ENCODE measurements at places on chromosomes 7 and 10. TPM values are rescaled to one million over a fixed set of nuclear protein-coding genes. Genes with fewer than 3 reads are reported as not detected.

The C10orf62 gene
- 0.20 TPM for total RNA-seq

GRCh38 chr10:13018171-13018570, 16.7 kb upstream of the CCDC3 start:
- H3K27ac ChIP-seq, result no peak overlapping the region
- no peaks in the 10 kb centered on the region for H3K36me3 ChIP-seq
- no peaks in the 10 kb centered on the region for H3K27me3 ChIP-seq
- no peaks in the 10 kb centered on the region for H3K4me1 ChIP-seq

DNA sequence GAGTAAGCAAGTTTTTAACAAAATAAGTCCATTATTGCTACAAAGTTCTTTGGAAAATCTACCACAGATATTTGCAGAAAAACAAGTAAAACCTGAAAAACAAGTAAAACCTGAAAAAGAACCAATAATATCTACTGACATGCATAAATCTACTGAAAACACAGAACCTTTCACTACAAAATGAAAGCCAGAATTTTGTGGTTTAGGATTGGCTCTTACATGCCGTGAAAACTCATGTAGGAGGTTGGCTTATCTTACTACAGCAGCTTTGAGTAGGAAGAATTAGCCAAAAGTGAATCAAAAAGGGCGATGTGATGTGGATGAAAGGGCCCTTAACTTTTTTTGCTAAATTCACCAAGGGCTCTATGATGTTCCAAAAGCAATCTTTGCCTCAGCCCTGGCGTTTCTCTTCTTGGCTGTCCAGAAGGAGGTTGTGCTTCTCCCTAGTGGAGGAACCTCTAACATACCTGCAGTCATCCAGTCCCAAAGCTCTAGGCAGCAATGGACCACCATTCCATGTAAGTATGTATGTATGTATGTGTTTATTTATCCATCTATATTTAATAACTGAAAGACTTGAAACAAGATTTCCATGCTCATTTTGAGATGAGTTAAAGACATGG, 93.5 kb upstream of the ZNF804B start:
- no peaks in the 10 kb centered on the region for H3K27me3 ChIP-seq
- no peaks in the 10 kb centered on the region for H3K36me3 ChIP-seq
- no peak overlapping the region for H3K27ac ChIP-seq
- H3K4me1 ChIP-seq, result no peaks in the 10 kb centered on the region

- H3K36me3 ChIP-seq, result no peaks in the 10 kb centered on the region
- no peaks in the 10 kb centered on the region for H3K4me1 ChIP-seq
- no peak for DNase-seq
- H3K27me3 ChIP-seq, result no peaks in the 10 kb centered on the region
Measured at GRCh38 chr7:9876053-9876452, 1097.6 kb upstream of the PHF14 start.

GRCh38 chr7:38413784-38414183, 140.3 kb upstream of the TARP start:
- no peaks in the 10 kb centered on the region for H3K4me1 ChIP-seq
- no peak overlapping the region for H3K4me3 ChIP-seq
- H3K36me3 ChIP-seq, result no peaks in the 10 kb centered on the region
- H3K27ac ChIP-seq, result no peak overlapping the region

DNA sequence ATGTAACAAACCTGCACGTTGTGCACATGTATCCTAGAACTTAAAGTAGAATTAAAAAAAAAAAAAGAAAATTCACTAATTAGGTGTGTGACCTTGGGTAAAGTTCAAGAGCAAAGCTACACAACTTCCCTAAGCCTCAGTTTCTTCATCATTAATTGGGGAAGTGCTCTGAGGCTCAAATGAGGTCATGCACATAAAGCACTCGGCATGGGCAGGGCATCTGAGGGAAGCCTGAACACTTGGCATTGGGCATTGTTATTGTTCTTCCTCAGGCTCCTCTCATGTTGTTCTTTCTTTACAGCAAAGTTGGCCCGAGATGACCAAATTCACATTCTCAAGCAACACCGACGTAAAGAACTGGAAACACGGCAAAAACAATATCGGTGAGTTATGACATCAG, 21.5 kb downstream of the ALOX5 start:
- H3K27ac ChIP-seq, result no peak overlapping the region
- no peak overlapping the region for H3K4me3 ChIP-seq
- no peaks in the 10 kb centered on the region for H3K27me3 ChIP-seq
- no peaks in the 10 kb centered on the region for H3K4me1 ChIP-seq
- no peaks in the 10 kb centered on the region for H3K36me3 ChIP-seq

DNA sequence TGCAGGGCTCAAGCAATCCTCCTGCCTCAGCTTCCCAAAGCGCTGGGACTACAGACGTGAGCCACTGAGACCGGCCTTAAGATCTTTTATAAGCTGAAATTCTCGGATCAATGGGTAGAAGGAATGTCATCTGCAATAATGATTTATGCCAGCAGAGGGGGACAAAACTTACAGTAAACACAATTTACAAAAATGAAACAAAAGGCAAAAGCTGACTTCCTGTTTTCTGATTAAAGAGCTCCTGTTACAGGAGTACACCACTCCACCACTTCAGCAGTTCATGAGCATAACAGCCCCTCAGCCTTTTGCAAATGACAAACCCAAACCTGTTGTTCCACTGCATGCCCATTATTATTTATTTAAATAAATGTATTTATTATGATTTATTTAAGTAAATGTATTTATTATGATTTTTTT, 88.5 kb upstream of the ATP6V0A4 start:
- no peaks in the 10 kb centered on the region for H3K27me3 ChIP-seq
- peaks cover 7% of the 10 kb centered on the region for H3K4me1 ChIP-seq
- no peak overlapping the region for H3K4me3 ChIP-seq
- no peak for DNase-seq
- no peak overlapping the region for H3K27ac ChIP-seq
- H3K36me3 ChIP-seq, result no peaks in the 10 kb centered on the region

The RAB19 gene
- total RNA-seq, result 1.9 TPM

- H3K27ac ChIP-seq, result no peak overlapping the region
- H3K36me3 ChIP-seq, result no peaks in the 10 kb centered on the region
- H3K27me3 ChIP-seq, result no peaks in the 10 kb centered on the region
- H3K4me1 ChIP-seq, result peaks cover 17% of the 10 kb centered on the region
- no peak overlapping the region for H3K4me3 ChIP-seq
Measured at GRCh38 chr7:30941582-30942323, 22.0 kb upstream of the GHRHR start.

DNA sequence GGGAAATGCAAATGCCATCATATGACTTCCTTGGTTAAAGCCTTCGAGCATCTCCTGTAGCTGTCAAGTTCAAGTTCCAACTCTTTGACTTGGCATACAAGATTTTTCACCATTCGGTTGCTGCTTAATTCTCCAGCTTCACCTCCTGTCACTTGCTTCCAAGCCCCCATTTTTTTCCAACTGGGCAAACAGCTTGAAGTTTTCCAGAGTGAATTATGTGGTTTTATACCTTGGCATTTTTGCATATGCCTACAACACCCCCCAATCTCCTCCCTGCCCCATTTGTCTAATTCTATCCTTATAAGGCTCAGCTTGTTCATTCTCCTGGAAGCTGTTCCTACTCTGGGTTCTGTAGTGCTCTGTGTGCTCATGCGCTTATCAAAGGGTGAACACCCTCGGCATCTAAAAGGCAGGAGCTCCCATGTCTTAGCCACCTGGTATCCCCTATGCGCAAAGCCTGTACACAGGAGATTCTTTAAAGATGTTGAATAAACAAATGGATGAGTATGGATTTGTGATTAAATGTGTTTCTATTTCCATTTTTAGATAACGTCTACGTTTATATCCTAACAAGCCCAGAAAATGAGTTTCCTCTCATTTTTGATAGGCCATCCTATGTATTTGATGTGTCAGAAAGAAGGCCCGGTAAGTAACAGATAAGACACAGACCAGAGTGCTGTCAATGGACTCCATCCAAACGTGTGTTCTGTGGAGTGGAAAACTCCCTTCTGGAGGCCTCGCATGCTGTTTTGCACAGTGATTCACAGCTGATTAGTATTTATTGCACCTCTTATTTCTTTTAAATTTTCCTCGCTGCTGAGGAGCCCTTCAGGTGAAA, 52.5 kb downstream of the CDHR3 start:
- no peaks in the 10 kb centered on the region for H3K4me1 ChIP-seq
- no peaks in the 10 kb centered on the region for H3K27me3 ChIP-seq
- H3K27ac ChIP-seq, result no peak overlapping the region
- H3K36me3 ChIP-seq, result no peaks in the 10 kb centered on the region
- DNase-seq, result no peak

- no peaks in the 10 kb centered on the region for H3K4me1 ChIP-seq
- no peaks in the 10 kb centered on the region for H3K36me3 ChIP-seq
- H3K27ac ChIP-seq, result no peak overlapping the region
- H3K4me3 ChIP-seq, result no peak overlapping the region
- no peak for DNase-seq
- H3K27me3 ChIP-seq, result no peaks in the 10 kb centered on the region
Measured at GRCh38 chr10:130350996-130351395, 214.8 kb downstream of the GLRX3 start.

- H3K36me3 ChIP-seq, result no peaks in the 10 kb centered on the region
- no peaks in the 10 kb centered on the region for H3K4me1 ChIP-seq
- DNase-seq, result no peak
- H3K27me3 ChIP-seq, result no peaks in the 10 kb centered on the region
Measured at GRCh38 chr10:78604286-78604685, 464.5 kb upstream of the ZMIZ1 start.
